Psoas muscle (tissue), 8 donors: ENCODE measurements at places on chromosomes 2 and 18.

DNA sequence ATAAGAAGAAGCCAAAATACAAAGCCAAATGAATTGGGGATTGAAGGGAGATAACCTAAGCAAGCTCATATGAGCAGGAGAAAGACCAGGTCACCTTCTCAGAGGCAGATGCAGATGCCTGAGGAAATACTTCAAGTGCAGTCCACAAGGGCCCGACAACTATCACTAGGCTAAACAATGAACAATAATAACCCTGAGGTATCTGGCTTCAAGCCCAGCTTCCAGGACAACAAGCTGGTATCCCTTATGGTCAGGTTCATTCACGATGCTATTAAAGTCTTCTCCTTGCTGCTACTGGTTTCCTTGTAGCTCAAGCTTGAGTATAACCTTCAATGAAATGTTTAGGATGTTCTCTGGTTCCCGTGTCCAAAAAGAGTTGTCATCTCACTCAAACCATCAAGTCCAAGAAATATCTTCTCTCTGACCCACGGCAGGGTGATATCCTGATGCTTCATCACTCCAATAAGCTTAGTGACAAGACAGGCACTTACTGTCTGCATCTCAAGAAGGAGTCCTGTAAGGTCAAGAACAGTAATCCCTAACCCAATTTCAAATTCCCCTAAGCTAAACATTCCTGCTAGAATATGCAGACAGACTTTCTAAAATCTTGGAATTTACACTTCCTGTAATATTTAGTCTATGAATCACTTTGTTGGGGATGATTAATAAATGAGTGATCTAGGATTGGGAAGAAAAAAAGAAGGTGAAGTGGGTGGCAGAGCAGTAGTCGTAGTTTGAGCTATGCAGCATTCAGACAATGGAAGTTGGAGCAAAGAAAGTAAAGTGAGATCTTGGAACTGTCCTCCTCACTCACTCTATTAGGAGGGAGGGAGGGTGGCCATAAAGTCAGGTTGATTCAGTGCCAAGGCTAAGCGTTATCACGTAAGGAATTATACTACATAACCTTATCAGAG lies 33.1 kb downstream of the CHN1 start:
- DNase-seq: no peak

DNA sequence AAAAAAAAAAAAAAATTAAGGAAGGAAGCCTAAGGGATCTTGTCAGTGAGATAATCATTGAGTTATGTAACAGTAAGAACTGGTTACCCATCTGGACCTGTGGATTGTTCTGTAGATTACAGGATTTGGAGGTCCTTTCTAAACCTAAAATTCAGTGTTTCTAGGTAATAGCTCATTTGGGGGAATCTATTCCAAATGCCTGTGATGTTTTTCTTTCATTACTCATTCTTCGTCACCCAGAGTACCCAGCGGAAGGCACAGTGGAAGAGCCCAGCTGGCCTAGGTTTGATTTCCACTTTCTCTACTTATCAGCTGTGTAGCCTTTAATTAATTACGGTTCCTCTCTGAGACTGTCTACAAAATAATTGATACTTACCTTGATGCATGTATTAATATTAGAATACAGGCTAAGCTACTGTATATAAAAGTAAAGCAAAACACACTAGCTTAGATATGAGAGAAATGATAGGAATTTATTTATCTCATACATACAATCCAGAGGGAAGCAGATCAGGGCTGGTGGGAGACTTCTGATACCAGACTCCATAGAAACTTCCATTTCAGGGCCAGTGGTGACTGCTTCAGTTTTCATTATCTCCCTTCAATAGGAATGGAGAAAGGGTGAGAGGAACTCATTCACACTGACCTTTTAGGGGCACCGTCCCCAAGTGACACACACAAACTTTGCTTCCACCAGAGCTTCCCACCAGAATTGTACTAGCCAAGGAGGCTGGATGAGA lies 115.8 kb upstream of the NOSTRIN start:
- no peak for DNase-seq

GRCh38 chr2:176205126-176205525 lies 16.7 kb downstream of the HOXD1 start:
- no peak for DNase-seq

- no peak for DNase-seq
Measured at GRCh38 chr2:105038383-105039061, 653 bp downstream of the MRPS9 start.

GRCh38 chr18:40907842-40908241 lies 1047.2 kb upstream of the PIK3C3 start:
- DNase-seq: no peak
